ENCODE measurements at places on chromosomes 12 and 14. TPM values are rescaled to one million over a fixed set of nuclear protein-coding genes. Genes with fewer than 3 reads are reported as not detected.

The CLEC4D gene
- total RNA-seq = not detected

The ZNF891 gene
- total RNA-seq = 1.00 TPM

The TMEM117 gene
- 11.4 TPM for total RNA-seq

The SLC25A47 gene
- total RNA-seq = not detected

The RIPK3 gene
- total RNA-seq = 0.50 TPM

The HOTAIR gene
- total RNA-seq = not detected

The ADAM21 gene
- 0.33 TPM for total RNA-seq

The CCDC197 gene
- not detected for total RNA-seq

The CLEC9A gene
- not detected for total RNA-seq

The ADGRD1 gene
- total RNA-seq = 0.11 TPM

The COQ10A gene
- total RNA-seq = 7.4 TPM

The TMEM229B gene
- total RNA-seq = 0.33 TPM

The OAS3 gene
- total RNA-seq = 7.7 TPM

The PIWIL1 gene
- total RNA-seq = not detected

The APOF gene
- total RNA-seq = not detected

The C12orf54 gene
- not detected for total RNA-seq

The BDKRB2 gene
- total RNA-seq = 74.1 TPM

The DUSP6 gene
- total RNA-seq = 96.2 TPM

The CLEC4C gene
- not detected for total RNA-seq

The C12orf56 gene
- 3.3 TPM for total RNA-seq

The INSM2 gene
- total RNA-seq = not detected

The LRRC23 gene
- total RNA-seq = 8.6 TPM

The TTC6 gene
- under 0.01 TPM for total RNA-seq

The OR4K1 gene
- 0.12 TPM for total RNA-seq

The DEPDC4 gene
- 3.2 TPM for total RNA-seq

The HAL gene
- total RNA-seq = under 0.01 TPM

The TOMM20L gene
- total RNA-seq = not detected

The PLEK2 gene
- total RNA-seq = 8.7 TPM

The CPNE6 gene
- not detected for total RNA-seq

The RAB15 gene
- 2.7 TPM for total RNA-seq

The DDIT3 gene
- total RNA-seq = 136 TPM

The RD3L gene
- total RNA-seq = not detected

The SCNN1A gene
- under 0.01 TPM for total RNA-seq

The CGRRF1 gene
- total RNA-seq = 18.8 TPM

The PIK3C2G gene
- not detected for total RNA-seq

The C14orf132 gene
- 26.6 TPM for total RNA-seq

The KRT85 gene
- not detected for total RNA-seq

The DAO gene
- not detected for total RNA-seq

The SLCO1B1 gene
- total RNA-seq = not detected

The MYF5 gene
- total RNA-seq = not detected

The GCN1 gene
- total RNA-seq = 131 TPM

The VRTN gene
- total RNA-seq = not detected

Measured in uterine smooth muscle cell (primary cell).